ENCODE measurements at places on chromosomes 3 and 15. TPM values are rescaled to one million over a fixed set of nuclear protein-coding genes. Genes with fewer than 3 reads are reported as not detected.
A peak's percentile ranks its signal among the peaks of the same experiment; 100 is the strongest.

Gene NAALADL2
- total RNA-seq = 6.0 TPM

GRCh38 chr3:13690636-13691035 is 141.7 kb downstream of the FBLN2 start:
- no peak for DNase-seq

- no peak for DNase-seq
These were observed 29.6 kb upstream of the SNRPA1 start for GRCh38 chr15:101324524-101325177.

- peak; percentile 80 for DNase-seq
These were observed 15.1 kb upstream of the TCAIM start for GRCh38 chr3:44323341-44323955.

Gene WDR93
- total RNA-seq = not detected

Gene HRG
- total RNA-seq = not detected

GRCh38 chr3:108031895-108032294 is 58.9 kb downstream of the CD47 start:
- no peak for DNase-seq

Gene STRIT1
- not detected for total RNA-seq

Gene NCK1
- 37.2 TPM for total RNA-seq

Gene FSD2
- not detected for total RNA-seq

- no peak for DNase-seq
These were observed 2.0 kb upstream of the TOPBP1 start for GRCh38 chr3:133663569-133664313.

- DNase-seq = no peak
These were observed 394.0 kb downstream of the FOXP1 start for GRCh38 chr3:71189480-71189879.

GRCh38 chr3:167798443-167798842 is 62.9 kb downstream of the SERPINI1 start:
- no peak for DNase-seq

GRCh38 chr15:39313881-39314280 is 267.0 kb upstream of the THBS1 start:
- no peak for DNase-seq

Gene ARHGEF26
- 125 TPM for total RNA-seq

DNA sequence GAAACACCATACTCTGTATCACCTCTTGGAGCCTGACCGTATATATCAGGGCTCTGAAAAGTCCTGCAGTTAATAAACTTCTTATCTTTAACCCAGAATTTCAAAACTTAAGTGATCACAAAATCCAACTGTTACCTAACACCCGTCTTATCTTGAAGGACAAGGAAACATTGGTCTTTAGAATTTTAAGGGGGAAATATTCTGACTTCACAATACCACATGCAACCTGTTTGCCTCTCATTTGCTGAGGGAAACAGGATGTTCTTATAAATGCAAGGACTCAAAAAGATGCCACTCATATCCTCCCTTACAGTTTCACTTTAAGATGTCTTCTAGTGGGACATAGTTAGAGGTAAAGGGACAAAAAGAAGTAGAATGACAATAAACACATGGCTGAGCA is 67.9 kb downstream of the CRTC3 start:
- no peak for DNase-seq

DNA sequence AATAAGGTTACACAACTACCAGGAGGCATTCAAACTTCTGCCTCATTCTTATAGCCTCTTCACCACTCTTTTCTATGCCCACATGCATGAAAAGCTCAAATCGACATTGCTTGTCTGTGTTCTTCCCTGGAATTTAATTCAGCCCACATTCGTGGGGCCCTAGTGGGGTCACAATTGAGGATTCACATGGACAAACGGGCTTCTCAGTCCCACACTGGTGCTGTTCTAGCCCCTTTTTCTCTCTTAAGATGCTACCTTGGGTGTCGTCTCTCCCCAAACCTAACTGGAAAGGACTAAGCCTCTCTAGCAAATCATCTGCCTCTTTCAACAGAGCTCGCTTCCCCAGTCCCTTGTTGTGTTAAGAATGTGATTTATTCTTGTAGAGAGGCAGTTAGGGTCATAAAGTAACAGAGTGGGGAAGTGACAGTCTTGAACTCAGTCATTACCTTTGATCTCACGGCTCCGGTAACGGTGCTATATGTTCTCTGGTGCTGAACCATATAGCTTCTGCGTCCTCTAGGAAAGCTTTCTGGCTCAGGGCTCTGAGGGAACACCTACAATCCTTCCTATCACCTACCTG is 4.9 kb downstream of the LPP start:
- DNase-seq = no peak

DNA sequence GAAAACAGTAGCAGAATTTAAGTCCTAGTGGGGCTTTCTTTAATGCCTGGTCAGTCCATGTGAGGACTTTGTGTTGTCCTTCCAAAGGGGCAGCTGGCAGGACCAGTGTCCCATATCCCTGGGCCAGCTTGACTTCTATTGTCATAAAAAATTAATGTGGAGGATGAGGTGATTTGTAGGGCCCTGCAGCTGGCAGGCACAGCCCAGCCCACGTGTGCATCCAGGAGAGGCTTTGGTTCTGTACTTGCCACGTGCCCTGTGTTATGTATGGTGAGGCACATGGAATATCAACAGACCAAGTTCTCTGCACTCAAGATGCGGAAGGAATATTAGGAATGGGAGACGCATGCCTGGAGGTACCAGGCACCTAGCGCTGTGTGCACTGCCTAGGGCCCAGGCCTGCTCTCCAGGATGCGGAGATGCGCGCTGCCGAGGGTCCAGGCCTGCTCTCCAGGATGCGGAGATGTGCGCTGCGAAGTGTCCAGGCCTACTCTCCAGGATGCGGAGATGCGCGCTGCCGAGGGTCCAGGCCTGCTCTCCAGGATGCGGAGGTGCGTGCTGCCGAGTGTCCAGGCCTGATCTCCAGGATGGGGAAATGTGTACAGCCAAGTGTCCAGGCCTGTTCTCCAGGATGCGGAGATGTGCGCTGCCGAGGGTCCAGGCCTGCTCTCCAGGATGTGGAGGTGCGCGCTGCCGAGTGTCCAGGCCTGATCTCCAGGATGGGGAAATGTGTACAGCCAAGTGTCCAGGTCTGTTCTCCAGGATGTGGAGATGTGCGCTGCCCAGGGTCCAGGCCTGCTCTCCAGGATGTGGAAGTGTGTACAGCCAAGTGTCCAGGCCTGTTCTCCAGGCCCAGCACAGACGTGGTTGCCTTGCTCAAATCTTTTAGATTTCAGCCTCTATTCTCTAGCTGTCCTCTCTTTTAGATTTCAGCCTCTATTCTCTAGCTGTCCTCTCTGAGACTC is 183.3 kb upstream of the ROPN1 start:
- DNase-seq = no peak

Gene PLSCR5
- not detected for total RNA-seq

GRCh38 chr3:38601956-38602550 is 47.4 kb downstream of the SCN5A start:
- DNase-seq = peak; percentile 29

- no peak for DNase-seq
These were observed 130.8 kb downstream of the GHSR start for GRCh38 chr3:172317481-172317880.

Gene SKOR1
- total RNA-seq = not detected

DNA sequence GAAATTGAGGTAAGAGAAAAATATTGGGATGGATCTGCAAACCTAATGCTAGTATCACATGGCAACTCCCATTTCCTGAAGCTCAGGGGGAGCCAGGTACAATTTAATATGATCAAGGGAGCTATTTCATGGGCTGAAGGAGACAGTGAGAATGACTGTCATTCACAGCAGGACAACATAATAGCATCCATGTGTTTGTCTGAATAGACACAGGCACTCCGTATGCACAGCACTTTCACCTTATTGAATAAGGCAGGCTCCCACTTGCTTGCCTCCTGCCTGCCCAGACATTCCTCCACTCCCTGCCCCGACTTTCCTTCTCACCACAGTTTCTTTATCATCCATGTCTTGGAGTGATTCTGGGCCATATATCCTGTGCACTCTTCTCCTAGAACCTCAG is 156.6 kb upstream of the SLC24A5 start:
- no peak for DNase-seq

DNA sequence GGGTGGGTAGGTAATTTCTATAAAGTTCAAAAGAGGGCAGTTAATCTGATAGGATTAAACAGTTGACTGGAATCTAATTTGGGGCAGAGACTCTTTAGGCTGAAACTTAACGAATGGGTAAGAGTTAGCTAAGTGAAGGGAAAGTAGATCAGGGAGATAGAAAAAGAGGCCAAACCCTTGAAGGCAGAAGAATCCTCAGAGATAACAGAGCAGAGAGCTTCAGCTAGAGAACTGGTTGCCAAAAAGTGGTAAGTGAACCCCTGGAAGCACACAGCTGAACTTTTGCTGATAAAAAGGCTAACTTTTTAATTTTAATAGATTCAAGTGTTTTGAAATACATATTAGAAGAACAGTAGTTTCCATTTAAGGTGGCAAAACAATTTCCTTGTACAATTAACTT is 99.2 kb downstream of the FHIT start:
- DNase-seq = no peak

Gene GOLGB1
- total RNA-seq = 52.4 TPM

Measured in sigmoid colon (tissue), 7 donors.